ENCODE measurements at places on chromosomes 5 and 9.

DNA sequence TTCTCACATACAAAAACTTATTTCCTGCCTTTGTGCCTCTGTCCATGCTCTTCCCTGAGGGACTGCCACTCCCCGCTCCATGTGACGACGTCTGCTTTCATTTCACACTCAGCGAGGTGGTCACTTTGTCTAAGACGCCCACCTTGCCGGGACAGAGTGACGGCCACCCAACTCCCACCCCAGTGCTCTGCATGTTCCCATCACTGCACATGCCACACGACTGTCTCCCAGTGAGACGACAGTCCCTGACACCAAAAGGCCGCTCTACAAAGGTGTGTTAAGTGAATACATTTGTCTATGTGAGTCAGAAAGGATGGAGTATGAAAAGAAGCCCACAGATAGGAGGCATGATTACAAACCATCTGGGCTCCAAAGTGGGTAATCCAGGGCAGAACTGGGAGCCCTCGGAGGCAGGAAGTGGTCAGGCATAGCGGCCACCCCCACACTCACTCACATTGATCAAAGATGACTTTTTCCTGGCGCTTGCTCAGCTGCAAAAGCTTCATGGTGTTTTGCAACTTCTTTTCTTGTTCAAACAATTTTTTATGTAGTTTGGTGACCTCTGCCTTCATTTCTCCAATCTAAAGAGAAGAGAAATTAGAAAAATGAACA is 185.8 kb downstream of the CDK5RAP2 start:
- peak; percentile 40 for DNase-seq

- no peak for DNase-seq
These were observed 110.0 kb downstream of the ROR2 start for GRCh38 chr9:91839926-91840465.

- no peak for DNase-seq
These were observed 51.0 kb downstream of the KIF4B start for GRCh38 chr5:155064580-155064979.

DNA sequence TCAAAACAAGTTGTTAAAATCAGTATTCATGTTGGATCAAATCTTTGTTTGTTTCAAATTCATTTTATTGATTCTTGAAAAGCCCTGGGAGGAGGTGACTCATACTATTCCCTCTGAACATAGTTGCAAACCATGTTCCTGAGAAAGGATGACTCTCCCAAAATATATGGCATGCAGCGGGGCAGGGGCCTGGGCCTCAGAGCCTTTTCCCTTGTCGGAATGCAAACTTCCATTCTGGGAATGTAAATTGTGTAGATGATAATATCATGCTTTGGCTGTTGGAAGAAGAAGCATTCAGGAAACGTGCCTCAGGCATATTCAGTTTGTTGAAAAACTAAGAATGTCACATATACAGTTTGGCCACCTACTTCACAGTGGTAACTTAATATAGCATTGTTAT is 242.0 kb downstream of the AUH start:
- no peak for DNase-seq

DNA sequence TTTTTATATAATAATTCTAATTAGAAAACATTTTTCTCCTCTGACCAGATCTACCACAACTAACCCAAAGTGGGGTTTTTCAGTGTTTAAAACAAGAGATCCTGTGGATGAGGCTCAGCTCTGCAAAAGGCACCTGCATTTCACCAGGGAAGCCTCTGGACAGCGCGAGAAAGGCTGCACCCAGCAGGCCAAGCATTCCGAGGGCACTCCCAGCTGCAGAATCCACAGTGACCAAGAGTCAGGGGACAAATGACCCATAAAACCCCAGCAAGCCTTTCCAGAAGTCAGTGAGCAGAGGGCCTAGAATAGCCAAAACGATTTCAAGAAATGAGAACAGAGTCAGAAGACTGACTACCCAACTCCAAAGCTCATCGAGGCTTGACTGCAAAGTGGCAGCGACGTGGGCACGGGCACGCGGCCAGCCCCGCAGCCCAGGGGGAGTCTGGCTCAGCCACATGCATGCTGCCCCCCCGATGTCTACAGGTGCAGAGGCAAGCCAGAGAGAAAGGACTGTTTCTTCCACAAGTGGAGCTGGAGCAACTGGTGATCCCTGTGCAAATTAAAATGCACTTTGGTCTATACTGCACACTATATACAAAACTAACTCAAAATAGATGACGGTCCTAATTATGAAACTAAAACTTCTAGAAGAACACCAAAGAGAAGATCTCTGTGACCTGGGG is 26.2 kb downstream of the TPPP start:
- DNase-seq = no peak

- no peak for DNase-seq
These were observed 24.0 kb upstream of the CAMSAP1 start for GRCh38 chr9:135931349-135931820.

- peak; percentile 81 for DNase-seq
These were observed 9.7 kb downstream of the PTGER4 start for GRCh38 chr5:40689438-40689837.

- no peak for DNase-seq
These were observed 1031.2 kb downstream of the EFNA5 start for GRCh38 chr5:106639488-106639887.

DNA sequence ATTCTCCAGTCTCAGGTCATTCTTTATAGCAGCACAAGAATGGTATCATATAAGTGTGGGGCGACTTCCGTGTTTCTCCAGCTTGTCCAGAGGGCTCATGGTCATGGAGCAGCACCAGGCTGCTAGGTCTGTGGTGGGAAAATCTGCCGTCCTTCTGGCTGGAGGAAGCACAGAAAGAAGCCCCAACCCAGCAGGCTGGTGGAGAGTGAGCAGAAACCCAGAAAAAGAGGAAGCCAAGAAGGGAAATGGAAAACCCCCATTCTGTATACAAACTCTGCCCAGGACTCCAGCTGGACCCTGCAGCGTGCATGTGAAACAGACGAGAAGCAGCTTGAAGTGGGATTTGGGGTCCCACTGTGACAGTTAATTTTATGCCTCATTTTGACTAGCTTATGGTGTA is 34.3 kb upstream of the OLFM1 start:
- no peak for DNase-seq

DNA sequence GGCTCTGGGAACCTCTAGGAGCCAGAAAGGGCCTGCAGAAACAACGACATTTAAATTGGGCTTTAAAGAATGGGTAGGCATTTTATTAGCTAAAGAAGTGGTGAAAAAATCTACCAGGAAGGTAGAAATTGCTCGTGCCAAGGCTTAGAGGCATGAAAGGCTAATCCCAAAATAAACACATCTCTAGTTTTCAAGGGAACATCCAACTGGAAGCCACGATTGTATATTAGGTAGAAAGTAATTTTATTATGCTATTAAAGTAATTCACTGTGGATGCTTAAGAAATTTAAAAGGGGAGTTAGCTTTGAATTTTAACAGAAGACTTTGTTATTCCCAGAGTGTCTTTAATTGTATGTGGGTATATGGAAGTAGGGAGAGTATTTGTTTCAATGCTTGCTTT is 17.5 kb upstream of the CNTLN start:
- no peak for DNase-seq

- peak; percentile 36 for DNase-seq
These were observed 9.1 kb upstream of the DNAJC25 start for GRCh38 chr9:111621895-111622480.

DNA sequence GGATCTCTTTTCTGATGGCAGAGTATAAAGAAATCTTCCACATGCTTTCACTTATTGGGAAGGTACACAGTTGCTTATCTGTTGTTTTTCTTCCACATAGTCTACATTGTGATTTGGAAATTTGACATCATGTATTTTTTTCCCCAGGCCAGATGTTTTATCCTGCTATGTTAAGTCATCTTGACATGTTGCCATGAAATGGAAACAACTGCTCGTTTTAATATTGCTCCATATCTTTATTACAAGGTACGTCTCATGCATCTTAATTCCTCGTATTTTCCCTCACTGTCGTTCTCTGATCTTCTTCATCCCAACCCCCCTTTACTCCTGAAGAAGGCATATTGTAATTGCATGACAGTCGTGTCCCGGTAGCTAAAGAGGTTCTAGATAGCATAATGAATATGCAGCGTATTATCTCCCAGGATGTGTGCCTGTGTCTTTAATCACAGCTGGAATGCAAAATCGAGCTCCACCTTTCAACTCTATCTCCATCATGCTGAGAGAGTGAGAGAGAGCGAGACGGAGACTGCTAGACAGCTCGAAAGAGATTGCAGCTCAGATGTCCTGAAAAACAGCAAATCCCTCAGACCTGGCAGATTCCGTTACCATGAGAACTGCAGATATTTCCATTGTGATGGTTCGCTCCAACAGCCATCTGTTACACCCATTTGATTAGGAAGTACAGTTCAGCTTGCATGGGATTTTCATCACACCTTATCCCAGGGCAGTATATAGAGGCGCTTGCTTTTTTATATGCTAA is 281.7 kb downstream of the TMEM38B start:
- no peak for DNase-seq

- DNase-seq = no peak
These were observed 67.5 kb upstream of the IRX4 start for GRCh38 chr5:1950096-1950707.

DNA sequence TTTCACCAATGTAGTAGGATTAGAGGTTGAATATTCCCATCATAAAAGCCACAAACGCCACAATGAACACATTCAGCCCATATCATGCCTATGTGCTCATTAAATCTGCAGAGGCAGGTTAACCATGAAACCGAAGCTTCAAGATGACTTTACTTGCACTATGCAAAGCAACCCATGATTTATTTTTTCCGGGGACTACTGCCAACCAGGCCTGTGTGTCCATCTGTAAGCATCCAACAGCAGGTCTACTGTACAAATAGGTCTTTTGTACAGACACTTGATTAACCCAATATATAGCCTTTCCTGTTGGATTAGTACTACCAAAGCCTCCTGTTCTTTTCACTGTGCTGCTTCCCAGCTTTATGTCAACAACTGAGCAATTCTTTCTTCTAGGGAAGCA is 104.9 kb upstream of the CDH10 start:
- DNase-seq = no peak

DNA sequence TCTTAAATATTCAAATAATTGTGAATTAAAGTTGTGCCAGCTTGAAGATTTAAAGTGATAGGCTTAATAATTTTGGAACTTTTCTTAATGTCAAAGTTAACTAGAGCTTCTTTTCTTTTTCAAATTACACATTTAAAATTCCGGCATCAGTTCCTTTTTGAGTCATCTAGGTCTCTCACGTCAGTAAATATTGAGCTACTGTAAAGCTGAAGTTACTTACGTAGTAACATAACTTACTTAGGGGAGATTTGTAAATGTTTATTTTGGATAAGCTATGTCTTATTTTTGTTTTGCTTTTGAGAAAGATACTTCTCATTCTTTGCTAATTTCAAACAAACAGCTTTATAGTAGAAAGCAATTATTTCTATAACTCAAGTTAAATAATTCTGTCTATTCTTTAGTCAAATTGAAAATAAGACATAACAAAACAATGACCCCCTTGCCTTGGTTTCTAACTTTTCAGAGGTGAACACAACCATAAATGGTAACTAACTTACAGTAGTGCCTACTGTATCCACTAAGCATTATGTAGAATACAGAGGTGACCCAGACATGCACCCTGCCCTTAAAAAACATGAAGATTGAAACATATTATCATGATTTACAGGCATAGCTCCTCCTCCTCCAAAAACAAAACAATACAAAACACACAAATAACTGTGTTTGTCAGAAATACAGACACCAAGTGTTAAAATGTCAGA is 29.8 kb downstream of the CD274 start:
- no peak for DNase-seq

- no peak for DNase-seq
These were observed 591.8 kb upstream of the CLINT1 start for GRCh38 chr5:158450751-158451171.

- peak; percentile 62 for DNase-seq
These were observed 20.1 kb upstream of the PFDN1 start for GRCh38 chr5:140322751-140323731.

GRCh38 chr5:140324041-140324600 is 21.2 kb upstream of the PFDN1 start:
- DNase-seq = no peak

DNA sequence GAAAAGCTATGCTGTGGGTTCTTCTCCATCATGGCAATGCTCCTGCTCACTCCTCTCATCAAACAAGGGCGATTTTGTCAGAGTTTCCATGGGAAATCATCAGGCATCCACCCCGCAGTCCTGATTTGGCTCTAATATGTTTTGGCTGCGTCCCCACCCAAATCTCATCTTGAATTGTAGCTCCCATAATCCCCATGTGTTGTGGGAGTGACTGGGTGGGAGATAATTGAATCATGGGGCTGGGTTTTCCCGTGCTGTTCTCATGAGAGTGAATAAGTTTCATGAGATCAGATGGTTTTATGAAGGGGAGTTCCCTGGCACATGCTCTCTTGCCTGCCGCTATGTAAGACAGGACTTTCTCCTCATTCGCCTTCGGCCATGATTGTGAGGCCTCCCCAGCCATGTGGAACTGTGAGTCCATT is 163.8 kb downstream of the GADD45G start:
- no peak for DNase-seq

GRCh38 chr5:102531506-102531905 is 32.7 kb upstream of the SLCO6A1 start:
- no peak for DNase-seq

- no peak for DNase-seq
These were observed 228.1 kb upstream of the PANK3 start for GRCh38 chr5:168807287-168807686.

GRCh38 chr9:12748016-12748415 is 26.8 kb upstream of the LURAP1L start:
- no peak for DNase-seq

GRCh38 chr5:94891972-94892371 is 273.5 kb downstream of the SLF1 start:
- DNase-seq = no peak

GRCh38 chr9:14383294-14383693 is 69.4 kb upstream of the NFIB start:
- no peak for DNase-seq

GRCh38 chr5:141945511-141946051 is 12.4 kb downstream of the PCDH12 start:
- no peak for DNase-seq

GRCh38 chr9:74361508-74361907 is 135.6 kb upstream of the RORB start:
- DNase-seq = no peak

GRCh38 chr5:65923339-65923738 is 3.0 kb upstream of the ERBIN start:
- peak; percentile 35 for DNase-seq

- DNase-seq = no peak
These were observed 111.2 kb downstream of the STRBP start for GRCh38 chr9:123157221-123157620.

DNA sequence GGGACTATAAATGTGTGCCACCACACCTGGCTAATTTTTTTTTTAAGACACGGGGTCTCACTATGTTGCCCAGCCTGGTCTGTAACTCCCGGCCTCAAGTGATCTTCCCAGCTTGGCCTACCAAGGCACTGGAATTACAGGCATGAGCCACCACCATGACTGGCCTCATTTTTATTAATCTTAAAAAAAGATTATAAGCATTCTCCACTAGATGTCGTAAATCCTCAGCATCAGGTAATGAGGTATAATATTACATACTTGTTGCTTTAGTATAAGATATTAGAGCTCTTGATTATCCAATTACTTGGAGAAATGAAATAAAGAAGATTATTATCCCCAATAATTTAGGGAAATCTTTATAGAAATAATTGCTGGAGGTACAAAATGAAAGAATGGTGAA is 78.2 kb upstream of the HTR1A start:
- no peak for DNase-seq

- peak; percentile 71 for DNase-seq
These were observed 64.2 kb upstream of the CPEB4 start for GRCh38 chr5:173823721-173824567.

GRCh38 chr5:157682257-157682656 is 10.9 kb downstream of the C5orf52 start:
- no peak for DNase-seq

GRCh38 chr5:9928326-9928725 is 298.2 kb upstream of the TAS2R1 start:
- DNase-seq = no peak

- no peak for DNase-seq
These were observed 97.8 kb downstream of the CFAP90 start for GRCh38 chr5:7753181-7753580.

Measured in SW480 (cell line).